ENCODE measurements at places on chromosomes 7 and 10. TPM values are rescaled to one million over a fixed set of nuclear protein-coding genes. Genes with fewer than 3 reads are reported as not detected.

Gene PRKG1
- not detected for total RNA-seq

Gene PVRIG
- total RNA-seq = 21.0 TPM

DNA sequence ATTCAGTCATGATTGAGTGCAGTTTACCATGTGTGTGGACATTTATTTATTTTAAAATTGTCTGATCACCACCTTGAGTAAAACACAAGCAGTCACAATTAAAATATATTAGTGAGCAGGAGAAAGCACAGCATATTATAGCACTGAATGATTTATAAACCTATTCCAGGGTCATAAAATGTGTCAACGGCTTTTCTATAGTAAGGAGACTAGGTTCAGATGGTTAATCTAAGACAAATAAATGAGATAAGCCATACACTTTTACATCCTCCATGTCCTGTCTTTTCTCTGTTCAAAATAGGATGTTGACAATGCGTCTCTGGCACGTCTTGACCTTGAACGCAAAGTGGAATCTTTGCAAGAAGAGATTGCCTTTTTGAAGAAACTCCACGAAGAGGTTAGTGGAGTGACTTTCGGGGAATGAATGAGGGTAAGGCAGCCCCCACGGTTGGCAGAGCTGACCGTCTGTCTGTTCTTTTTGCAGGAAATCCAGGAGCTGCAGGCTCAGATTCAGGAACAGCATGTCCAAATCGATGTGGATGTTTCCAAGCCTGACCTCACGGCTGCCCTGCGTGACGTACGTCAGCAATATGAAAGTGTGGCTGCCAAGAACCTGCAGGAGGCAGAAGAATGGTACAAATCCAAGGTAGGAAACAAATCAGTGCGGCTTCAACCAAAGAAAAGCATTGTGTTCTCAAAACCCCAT is 5.4 kb downstream of the VIM start:
- H3K4me1 ChIP-seq = peaks cover 52% of the 10 kb centered on the region
- no peak for DNase-seq
- H3K36me3 ChIP-seq = peaks cover 67% of the 10 kb centered on the region
- H3K4me3 ChIP-seq = no peak overlapping the region
- H3K27me3 ChIP-seq = no peaks in the 10 kb centered on the region

GRCh38 chr7:19268737-19269136 is 123.5 kb upstream of the FERD3L start:
- no peak overlapping the region for H3K4me3 ChIP-seq
- H3K4me1 ChIP-seq = no peaks in the 10 kb centered on the region
- H3K36me3 ChIP-seq = no peaks in the 10 kb centered on the region

DNA sequence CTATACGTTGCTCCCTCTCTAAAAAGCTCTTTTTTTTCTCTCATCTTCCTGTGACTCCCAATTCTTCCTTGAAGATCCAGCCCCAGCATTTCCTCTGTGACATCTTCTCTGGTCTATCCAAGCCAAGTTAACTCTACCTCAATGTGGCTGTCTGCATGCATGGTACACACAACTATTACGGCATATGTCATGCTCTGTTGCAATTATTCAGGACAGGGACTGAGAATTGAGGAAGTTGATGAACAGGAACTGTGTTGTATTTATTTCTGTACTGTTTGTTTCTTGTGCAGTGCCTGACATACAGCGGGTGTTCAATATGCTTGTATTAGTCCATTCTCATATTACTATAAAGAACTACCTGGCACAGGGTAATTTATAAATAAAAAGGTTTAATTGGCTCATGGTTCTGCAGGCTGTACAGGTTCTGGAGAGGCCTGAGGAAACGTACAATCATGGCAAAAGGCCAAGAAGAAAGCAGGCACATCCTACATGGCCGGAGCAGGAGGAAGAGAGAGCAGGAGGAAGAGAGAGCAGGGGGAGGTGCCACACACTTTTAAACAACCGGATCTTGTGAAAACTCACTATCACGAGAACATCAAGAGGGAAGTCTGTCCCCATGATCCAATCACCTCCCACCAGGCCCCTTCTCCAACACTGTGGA is 6.3 kb downstream of the TRPV5 start:
- H3K4me1 ChIP-seq = no peaks in the 10 kb centered on the region
- no peaks in the 10 kb centered on the region for H3K36me3 ChIP-seq
- H3K27ac ChIP-seq = no peak overlapping the region
- no peak overlapping the region for H3K4me3 ChIP-seq
- no peaks in the 10 kb centered on the region for H3K27me3 ChIP-seq
- no peak for DNase-seq
